Activated CD4-positive, alpha-beta T cell treated with anti-CD3 and anti-CD28 coated beads, Interleukin-2, amount 10 ng/mL, durations not matched to agents 24 days and 14 days (primary cell): ENCODE measurements at places on chromosomes 7 and 10. TPM values are rescaled to one million over a fixed set of nuclear protein-coding genes. Genes with fewer than 3 reads are reported as not detected.
A peak's percentile ranks its signal among the peaks of the same experiment; 100 is the strongest.

FKBP6 gene
- not detected in 2 replicates for total RNA-seq

SGPL1 gene
- total RNA-seq: 94.0 and 98.9 TPM in 2 replicates

GBX1 gene
- total RNA-seq: not detected in 2 replicates

ACTL6B gene
- total RNA-seq: not detected in 2 replicates

ACTR3C gene
- total RNA-seq: 7.9 and 11.7 TPM in 2 replicates

TEX47 gene
- total RNA-seq: not detected in 2 replicates

SOSTDC1 gene
- not detected in 2 replicates for total RNA-seq

TAS2R4 gene
- 1.0 TPM in 2 replicates for total RNA-seq

RAB19 gene
- 23.0 and 24.4 TPM in 2 replicates for total RNA-seq

OAT gene
- total RNA-seq: 40.2 and 41.0 TPM in 2 replicates

NPSR1 gene
- not detected in 2 replicates for total RNA-seq

DTX2 gene
- total RNA-seq: 23.7 and 26.3 TPM in 2 replicates

- peak overlapping the region; percentile 95 for H3K27ac ChIP-seq
- peak overlapping the region; percentile 41 for H3K4me3 ChIP-seq
- peaks cover 46% of the 10 kb centered on the region for H3K36me3 ChIP-seq
These were observed 40.3 kb downstream of the FAM53B start for GRCh38 chr10:124703778-124704427.

- no peak overlapping the region for H3K4me3 ChIP-seq
- H3K27me3 ChIP-seq: no peaks in the 10 kb centered on the region
- no peak overlapping the region for H3K27ac ChIP-seq
- DNase-seq: no peak
These were observed 10.3 kb upstream of the CPA5 start for GRCh38 chr7:130334274-130334673.

DNA sequence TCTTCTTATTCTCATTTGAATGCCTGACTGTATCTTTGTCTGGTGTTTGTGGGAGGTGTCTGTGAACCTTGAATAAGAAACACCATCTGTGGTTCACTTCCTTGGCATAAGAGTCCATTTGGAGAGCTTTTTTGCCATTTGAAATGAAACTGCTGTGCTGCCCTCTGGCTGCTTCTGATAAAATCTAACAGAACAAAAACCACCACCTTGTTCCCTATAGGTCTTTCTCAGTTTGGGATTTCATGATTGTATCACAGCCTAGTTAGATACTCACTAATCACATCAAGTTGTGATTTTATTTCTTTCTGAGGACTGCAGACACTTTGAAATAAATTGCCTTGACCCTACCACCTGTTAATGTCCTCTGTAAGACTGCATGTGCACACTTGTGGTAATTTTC is 102.7 kb upstream of the FAM13C start:
- H3K27me3 ChIP-seq: no peaks in the 10 kb centered on the region
- no peaks in the 10 kb centered on the region for H3K4me1 ChIP-seq
- no peak for DNase-seq
- no peak overlapping the region for H3K27ac ChIP-seq

DNA sequence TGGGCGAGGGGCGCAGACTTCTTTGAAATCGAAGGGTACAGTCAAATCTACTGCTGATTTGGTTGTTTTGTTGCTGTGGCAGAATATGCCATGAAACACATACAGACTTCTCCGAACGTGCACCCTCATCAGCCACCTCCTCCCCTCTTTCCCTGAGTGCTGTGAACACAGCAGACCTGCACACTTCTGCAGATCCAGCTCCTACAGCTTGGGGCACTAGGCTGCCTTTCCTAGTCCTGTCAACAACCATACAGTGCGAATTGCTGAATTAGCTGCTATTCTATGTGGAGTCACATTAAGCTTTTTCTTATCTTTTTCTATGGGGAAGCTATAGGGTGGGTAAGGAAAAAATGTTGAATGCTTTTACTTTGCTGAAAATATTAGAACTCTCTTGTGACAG is 57.5 kb downstream of the COL17A1 start:
- H3K27ac ChIP-seq: no peak overlapping the region
- H3K4me3 ChIP-seq: no peak overlapping the region
- peaks cover 2% of the 10 kb centered on the region for H3K4me1 ChIP-seq
- DNase-seq: peak; percentile 57
- peaks cover 37% of the 10 kb centered on the region for H3K36me3 ChIP-seq

DNA sequence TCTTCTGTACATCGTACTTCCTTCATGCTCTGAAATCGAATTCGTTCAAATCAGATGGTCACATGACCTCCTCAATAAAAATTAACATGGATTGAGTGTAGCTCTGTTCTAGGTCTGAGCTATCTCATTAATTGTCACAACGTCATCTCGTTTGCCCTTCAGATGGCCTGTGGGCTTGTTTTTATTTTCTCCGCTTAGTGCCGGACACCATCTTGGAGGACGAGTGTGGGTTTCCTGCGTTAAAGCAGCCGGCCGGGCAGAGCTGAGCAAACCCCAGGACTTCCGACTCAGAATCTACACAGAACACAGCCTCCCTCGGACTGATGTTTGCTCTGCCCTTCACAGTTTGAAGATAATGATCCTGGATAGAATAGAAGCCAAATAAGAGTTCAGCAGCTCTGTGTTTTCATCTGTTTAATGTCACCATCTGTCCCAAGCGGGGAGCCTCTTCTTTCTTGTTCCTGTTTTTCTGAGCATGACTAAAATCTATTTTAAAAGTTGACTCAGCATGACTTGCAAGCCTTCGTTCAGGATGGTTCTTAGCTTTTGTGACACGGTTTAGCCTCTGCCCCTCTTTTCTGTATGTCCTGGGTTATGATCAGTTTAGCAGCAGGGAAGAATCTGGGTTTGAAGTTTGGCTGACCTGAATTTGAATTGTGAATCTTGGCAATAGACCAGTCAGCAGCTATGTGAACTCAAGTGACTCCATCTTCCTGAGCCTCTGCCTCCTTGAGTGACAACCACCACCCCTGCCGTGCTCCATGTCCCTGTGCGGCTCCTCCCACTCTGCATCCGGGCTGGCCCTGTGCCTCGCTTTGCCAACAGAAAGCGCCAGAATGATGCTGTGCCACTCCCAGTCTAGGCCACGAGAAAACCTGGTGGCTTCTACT is 30.6 kb upstream of the GALNTL5 start:
- H3K27ac ChIP-seq: no peak overlapping the region
- H3K36me3 ChIP-seq: no peaks in the 10 kb centered on the region
- no peak overlapping the region for H3K4me3 ChIP-seq
- no peak for DNase-seq

DNA sequence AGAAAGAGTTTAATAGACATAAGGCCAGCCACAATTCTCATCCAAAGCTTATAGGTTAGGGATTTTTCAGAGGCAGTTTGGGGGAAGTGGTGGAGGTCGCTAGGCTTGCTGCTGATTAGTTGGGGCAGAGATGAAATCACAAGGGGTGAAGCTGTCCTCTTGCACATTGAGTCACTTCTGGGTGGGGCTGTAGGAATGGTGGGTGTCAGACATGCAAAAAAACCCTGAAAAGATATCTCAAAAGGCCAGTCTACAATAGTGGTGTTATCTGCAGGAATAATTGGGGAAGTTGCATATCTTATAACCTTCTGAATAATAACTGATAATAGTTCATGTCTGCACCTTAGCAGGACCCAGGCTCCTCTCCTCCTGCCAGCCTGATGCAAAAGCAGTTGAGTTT is 2.1 kb downstream of the FAM24B start:
- no peak overlapping the region for H3K27ac ChIP-seq
- peak overlapping the region; percentile 98 for H3K4me3 ChIP-seq
- peaks cover 43% of the 10 kb centered on the region for H3K4me1 ChIP-seq
- no peaks in the 10 kb centered on the region for H3K27me3 ChIP-seq

GRCh38 chr7:78350391-78350790 is 551.8 kb downstream of the PHTF2 start:
- H3K27me3 ChIP-seq: no peaks in the 10 kb centered on the region
- no peak overlapping the region for H3K27ac ChIP-seq
- no peaks in the 10 kb centered on the region for H3K36me3 ChIP-seq
- H3K4me3 ChIP-seq: no peak overlapping the region
- no peaks in the 10 kb centered on the region for H3K4me1 ChIP-seq
- DNase-seq: no peak

- H3K36me3 ChIP-seq: no peaks in the 10 kb centered on the region
- peak overlapping the region; percentile 82 for H3K4me3 ChIP-seq
- DNase-seq: peak; percentile 89
- peaks cover 21% of the 10 kb centered on the region for H3K27me3 ChIP-seq
- H3K4me1 ChIP-seq: peaks cover 14% of the 10 kb centered on the region
These were observed 60.6 kb upstream of the MSMB start for GRCh38 chr10:46106410-46107255.

- H3K4me1 ChIP-seq: no peaks in the 10 kb centered on the region
- H3K36me3 ChIP-seq: no peaks in the 10 kb centered on the region
- no peak overlapping the region for H3K4me3 ChIP-seq
- H3K27ac ChIP-seq: no peak overlapping the region
- no peaks in the 10 kb centered on the region for H3K27me3 ChIP-seq
These were observed 413.0 kb upstream of the FOXK1 start for GRCh38 chr7:4269086-4269485.

DNA sequence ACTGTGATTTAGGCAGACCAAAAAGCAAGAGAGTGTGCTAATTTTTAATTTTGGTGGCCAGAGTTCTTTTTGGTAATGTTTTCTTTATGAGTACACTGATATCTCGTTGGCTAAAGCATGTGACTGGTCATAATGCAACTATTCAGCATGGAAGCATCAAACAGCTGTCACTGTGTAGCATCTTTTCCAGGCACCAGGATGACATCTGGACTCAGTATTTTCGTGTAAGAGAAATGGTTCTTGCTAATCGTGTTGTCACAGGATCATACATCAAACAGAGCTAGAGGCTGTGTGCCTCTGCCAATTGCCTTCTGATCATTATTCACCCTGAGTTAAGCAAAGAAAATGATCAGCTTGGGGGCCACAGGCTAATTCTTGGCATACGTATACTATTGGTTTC is 118.9 kb downstream of the SND1 start:
- H3K27ac ChIP-seq: no peak overlapping the region
- H3K4me1 ChIP-seq: peaks cover 25% of the 10 kb centered on the region
- no peak for DNase-seq
- peaks cover 12% of the 10 kb centered on the region for H3K36me3 ChIP-seq
- no peaks in the 10 kb centered on the region for H3K27me3 ChIP-seq

- H3K27ac ChIP-seq: no peak overlapping the region
- H3K4me1 ChIP-seq: no peaks in the 10 kb centered on the region
- no peaks in the 10 kb centered on the region for H3K36me3 ChIP-seq
- no peak overlapping the region for H3K4me3 ChIP-seq
- H3K27me3 ChIP-seq: peaks cover 4% of the 10 kb centered on the region
- DNase-seq: no peak
These were observed 11.5 kb upstream of the NT5C2 start for GRCh38 chr10:103204353-103205255.
